ENCODE measurements at places on chromosomes 11 and 22. TPM values are rescaled to one million over a fixed set of nuclear protein-coding genes. Genes with fewer than 3 reads are reported as not detected.

SLC22A9 gene
- polyA plus RNA-seq, result not detected

ZNF202 gene
- 10.7 TPM for polyA plus RNA-seq

GRCh38 chr11:1557051-1557884, 14.8 kb downstream of the DUSP8 start:
- no peaks in the 10 kb centered on the region for H3K27me3 ChIP-seq
- no peak overlapping the region for H3K27ac ChIP-seq
- peaks cover 6% of the 10 kb centered on the region for H3K4me1 ChIP-seq
- no peak for DNase-seq
- no peak overlapping the region for H3K4me3 ChIP-seq
- H3K36me3 ChIP-seq, result no peaks in the 10 kb centered on the region

GRCh38 chr22:47053013-47053725, 290.7 kb downstream of the TBC1D22A start:
- no peaks in the 10 kb centered on the region for H3K27me3 ChIP-seq
- H3K4me3 ChIP-seq, result no peak overlapping the region
- no peak for DNase-seq
- H3K27ac ChIP-seq, result no peak overlapping the region
- no peaks in the 10 kb centered on the region for H3K36me3 ChIP-seq
- no peaks in the 10 kb centered on the region for H3K4me1 ChIP-seq

ANKK1 gene
- 0.34 TPM for polyA plus RNA-seq

DNA sequence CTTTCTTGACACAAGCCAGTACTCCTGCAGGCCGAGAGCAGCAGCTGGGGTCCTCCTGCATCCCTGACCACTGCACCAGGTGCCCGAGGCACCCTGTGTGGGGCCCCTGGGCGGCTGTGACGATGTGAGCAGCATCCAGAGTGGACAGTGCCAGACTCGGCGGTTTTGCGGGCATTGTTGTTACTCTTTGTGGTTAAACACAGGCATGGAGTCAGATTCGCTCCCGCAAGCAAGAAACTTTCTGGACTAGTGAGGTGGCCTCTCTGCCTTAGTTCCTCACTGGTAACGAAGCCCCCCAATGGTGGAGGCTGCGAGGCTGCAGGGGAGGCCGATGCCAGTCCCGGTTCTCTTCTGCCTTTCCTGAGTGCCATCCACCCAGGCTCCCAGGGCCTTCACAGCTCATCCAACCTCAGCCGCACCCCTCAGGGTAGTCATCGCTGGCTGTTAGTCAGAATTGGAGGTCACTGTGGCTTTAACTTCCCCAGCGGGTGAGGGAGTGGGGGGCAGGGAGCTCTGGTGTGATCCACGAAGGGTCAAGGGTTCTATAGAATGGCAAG, 3.7 kb upstream of the CLDN5 start:
- H3K4me1 ChIP-seq, result no peaks in the 10 kb centered on the region
- H3K36me3 ChIP-seq, result no peaks in the 10 kb centered on the region
- DNase-seq, result no peak
- H3K4me3 ChIP-seq, result no peak overlapping the region

- no peak overlapping the region for H3K27ac ChIP-seq
- H3K4me3 ChIP-seq, result no peak overlapping the region
- H3K4me1 ChIP-seq, result peaks cover 1% of the 10 kb centered on the region
- H3K36me3 ChIP-seq, result no peaks in the 10 kb centered on the region
- no peaks in the 10 kb centered on the region for H3K27me3 ChIP-seq
Measured at GRCh38 chr11:27445625-27446024, 27.0 kb downstream of the LGR4 start.

Data from ovary (tissue), 10 donors.